ENCODE measurements at places on chromosomes 11 and 22.

GRCh38 chr11:16989554-16989953 is 24.7 kb downstream of the PLEKHA7 start:
- no peak for DNase-seq

DNA sequence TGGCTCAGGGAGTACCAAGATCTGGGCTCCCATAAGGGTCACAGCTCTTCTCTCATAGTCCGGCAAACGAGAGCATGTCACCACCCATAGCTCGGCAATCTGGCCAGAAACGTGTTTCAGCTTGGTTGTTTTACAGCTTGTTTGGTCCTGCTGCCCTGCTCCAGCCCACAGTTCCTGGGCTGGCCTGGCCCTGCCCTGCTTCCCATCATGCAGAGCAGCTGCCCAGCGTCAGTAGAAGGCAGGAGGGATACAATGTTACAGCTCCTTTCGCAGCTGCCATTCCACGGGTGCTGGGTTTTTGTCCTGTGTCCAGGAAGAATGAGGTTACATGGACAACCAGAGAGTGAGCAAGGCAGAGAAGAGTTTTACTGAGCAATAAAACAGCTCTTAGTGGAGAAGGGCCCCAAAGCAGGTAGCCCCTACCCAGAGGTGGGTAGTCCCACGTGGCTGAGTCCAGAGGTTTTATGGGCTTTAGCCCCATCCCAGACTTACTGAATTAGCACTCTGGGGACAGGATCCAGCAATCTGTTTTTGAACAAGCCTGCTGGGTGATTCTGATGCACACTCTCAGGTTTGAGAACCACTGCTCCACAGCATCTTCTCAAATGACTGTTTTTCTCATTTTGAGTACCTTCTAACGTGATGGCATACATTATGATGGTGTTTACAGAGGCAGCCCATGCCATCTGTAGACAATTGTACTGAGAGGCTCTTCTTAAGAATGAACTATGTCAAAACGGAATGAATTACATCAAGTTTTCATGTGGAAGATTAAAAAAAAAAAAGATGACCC is 5.8 kb upstream of the MS4A18 start:
- DNase-seq = no peak

GRCh38 chr22:44437216-44438055 is 60.6 kb downstream of the RTL6 start:
- no peak for DNase-seq

DNA sequence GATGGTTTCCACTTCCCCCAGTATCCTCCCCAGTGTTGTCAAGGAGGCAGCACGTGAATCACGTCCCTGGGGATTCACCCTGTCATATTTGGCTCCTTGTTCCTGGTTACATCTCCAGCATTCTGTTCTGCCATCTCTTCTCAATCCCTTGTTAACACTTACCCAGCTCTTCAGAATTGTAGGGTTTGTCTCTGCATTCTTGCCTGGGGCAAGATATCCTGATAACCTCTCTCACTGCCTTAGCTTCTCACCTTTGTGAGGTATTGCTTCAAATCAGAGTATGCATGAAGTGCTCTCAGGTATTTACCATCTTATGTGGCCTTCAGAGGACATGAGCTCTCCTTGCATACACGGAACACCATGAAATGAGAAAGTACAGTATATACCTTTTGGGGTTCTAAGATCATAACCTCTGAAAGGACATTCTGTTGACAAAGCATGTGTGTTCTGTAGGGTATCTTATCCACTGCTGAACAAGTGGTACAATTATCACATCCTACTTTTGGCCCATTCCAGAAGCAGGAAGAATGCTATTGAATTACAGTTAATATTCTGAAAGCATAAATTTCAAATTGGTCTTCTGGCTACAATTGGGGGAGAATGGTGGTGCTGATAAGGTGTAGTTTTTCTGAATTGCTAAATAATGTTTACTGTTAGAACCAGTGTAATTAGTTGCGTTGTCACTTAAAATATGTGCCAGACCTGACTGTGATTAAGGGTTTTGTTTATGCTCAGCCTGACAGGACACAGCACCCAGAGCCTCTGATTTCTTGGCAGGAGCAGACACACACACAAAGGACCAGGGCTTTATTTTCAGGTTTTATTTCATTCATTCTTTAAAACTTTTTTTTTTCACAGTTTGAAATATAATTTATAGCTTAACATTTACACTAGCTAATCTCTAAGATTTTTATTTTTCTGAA is 32.7 kb downstream of the VSTM5 start:
- no peak for DNase-seq

GRCh38 chr11:33692541-33692940 is 8.1 kb downstream of the C11orf91 start:
- no peak for DNase-seq
